ENCODE measurements at places on chromosomes 2 and 18.

- peak; percentile 82 for DNase-seq
Measured at GRCh38 chr2:45699032-45699658, 47.7 kb downstream of the PRKCE start.

- no peak for DNase-seq
Measured at GRCh38 chr2:206982360-206982955, 43.1 kb downstream of the CPO start.

DNA sequence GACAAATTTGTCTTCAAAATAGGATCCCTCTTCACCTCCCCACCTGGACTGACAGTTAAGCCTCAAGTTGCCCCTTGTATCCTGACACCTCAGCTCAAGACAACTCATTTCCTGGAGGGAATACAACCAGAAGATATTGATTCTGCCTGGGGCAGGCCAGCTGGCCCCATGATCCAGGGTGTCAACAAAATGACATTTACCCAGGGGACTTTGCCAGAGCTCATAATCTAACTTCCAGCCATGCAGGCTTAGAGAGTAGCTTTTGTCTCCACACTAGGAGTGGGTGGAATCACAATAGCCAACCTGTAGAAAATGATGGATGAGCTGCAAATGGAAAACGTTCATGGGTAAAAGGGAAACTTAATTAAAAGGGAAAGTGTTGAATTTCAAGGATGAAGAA is 220.1 kb upstream of the DPP10 start:
- DNase-seq: no peak

- DNase-seq: peak; percentile 43
Measured at GRCh38 chr2:103435010-103435409, 673.2 kb downstream of the TMEM182 start.

- DNase-seq: no peak
Measured at GRCh38 chr18:24369426-24369825, 28.2 kb downstream of the OSBPL1A start.
